ENCODE measurements at places on chromosomes 1 and 21. TPM values are rescaled to one million over a fixed set of nuclear protein-coding genes. Genes with fewer than 3 reads are reported as not detected.

CYP4B1 gene
- 22.5 TPM for total RNA-seq

ACOT11 gene
- 71.0 TPM for total RNA-seq

GRCh38 chr1:22189619-22190018 lies 46.7 kb upstream of the WNT4 start:
- no peak for DNase-seq

CYP4X1 gene
- 1.1 TPM for total RNA-seq

DNA sequence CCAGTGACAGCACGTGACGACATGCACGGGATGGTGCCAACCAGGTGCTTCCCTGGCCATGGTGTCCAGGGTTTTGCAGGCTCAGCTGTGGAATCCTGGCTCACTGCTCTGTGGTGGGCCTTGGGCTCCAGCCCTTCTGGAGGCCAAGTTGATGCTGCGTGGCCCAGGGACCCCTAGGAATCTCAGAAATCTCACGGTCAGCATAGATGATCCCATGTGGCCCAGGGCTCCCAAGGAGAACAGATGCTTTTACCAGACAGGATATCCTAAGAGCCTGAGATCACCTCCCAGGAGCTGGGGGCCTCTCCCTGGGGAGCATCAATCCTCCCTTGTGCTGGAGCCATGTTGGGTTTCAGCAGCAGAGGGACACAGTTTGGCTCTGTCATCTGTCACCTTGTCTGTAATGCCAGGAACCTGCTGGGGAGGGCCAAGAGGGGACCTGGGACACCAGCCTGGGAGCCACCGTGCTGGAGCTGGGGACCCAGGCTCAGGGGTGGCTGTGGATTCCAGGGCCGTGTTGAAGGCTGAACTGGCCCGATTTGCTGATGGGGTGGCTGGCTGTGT lies 63.9 kb downstream of the TRIM11 start:
- DNase-seq, result no peak

ADGRL4 gene
- total RNA-seq, result 10.7 TPM

TFF3 gene
- 1.6 TPM for total RNA-seq

DNA sequence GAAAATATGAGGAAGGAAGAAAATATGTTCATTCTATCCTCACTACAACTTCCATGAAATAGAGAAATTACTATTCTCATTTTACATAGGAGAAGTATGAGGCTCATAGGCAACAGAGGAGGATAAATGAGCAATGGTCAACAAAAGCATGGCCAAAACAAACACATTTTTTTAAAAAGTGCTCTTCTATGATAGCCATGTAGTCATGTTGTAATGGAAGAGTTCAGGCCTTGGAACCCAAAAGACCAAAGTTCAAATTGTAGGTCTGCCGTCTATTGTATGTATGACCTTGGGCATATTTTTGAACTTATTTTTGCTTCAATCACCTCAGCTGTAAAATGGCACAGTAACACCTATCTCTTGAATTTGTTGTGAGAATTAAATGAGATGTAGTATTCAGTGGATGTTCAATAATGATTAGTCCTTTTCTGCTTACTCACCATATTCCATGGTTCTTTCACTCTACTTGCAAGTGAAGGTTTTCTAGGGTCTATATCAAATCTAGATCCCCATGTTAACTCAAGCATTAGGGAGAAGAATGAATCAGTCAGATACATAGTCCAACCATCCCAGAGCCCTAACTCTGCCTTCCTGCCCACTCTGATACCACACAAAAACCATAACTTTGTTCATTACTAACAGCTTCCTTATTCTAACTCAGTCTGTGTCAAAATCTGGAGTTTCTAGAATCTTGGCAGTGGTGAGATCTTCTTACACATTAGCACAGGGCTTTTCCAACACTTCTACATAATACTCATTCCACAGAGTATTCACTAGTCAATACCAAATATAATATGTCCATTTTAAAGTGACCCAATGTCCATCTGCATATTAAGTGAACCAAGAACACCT lies 353.2 kb downstream of the PLPP3 start:
- no peak for DNase-seq

- DNase-seq, result no peak
Measured at GRCh38 chr1:248812736-248813425, 12.8 kb downstream of the SH3BP5L start.

DNA sequence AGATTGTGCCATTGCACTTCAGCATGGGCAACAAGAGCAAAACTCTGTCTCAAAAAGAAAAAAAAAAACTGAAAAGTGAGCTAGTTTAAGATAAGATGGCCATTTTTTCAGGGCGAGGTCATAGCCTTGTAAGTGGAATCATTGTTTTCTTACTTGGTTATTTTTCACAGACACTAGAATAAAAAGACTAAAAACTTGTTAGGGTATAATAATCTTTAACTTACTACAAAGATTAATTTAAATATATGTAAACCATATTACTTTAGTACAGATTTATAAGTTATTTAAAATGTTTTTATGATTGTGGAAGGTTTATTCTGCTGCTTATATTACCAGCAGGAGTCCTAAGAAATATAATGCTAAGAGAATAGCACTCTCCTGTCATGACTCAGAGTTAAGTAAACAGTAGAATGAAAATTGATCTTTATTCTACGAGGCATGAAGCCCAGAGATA lies 23.5 kb downstream of the ANGPTL1 start:
- DNase-seq, result no peak
